ENCODE measurements at places on chromosomes 6 and 20. TPM values are rescaled to one million over a fixed set of nuclear protein-coding genes. Genes with fewer than 3 reads are reported as not detected.

DNA sequence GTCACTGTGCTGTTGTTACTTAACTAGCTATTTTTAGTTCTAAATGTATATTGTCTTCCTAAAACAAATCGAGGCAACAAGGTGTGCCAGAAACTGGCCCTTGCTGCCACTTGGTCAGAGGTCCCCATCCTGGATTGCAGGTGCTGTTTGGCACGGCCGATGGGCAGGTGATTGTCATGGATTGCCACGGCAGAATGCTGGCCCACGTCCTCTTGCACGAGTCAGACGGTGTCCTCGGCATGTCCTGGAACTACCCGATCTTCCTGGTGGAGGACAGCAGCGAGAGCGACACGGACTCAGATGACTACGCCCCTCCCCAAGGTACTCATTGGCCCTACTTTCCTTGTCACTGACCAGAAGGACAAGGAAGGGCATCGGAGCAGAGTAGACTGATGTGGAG lies 111.0 kb upstream of the TMEM181 start:
- ATAC-seq = no peak

DNA sequence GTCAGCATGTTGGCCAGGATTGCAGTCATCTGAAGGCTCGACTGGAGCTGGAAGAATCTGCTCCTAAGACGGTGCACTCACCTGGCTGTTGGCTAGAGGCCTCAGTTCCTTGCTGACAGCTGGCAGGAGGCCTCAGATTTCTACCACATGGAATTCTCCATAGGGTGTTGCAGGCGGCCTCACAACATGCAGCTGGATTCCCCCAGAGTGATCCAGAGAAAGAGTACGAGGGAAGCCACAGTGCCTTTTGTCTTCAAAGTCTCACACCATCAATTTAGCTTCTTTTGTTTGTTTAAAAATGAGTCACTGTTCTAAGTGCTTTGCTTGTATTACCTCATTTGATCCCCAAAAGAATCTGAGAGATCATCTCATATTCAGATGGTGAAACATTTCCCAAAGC lies 65.5 kb upstream of the FYN start:
- ATAC-seq = no peak

DNA sequence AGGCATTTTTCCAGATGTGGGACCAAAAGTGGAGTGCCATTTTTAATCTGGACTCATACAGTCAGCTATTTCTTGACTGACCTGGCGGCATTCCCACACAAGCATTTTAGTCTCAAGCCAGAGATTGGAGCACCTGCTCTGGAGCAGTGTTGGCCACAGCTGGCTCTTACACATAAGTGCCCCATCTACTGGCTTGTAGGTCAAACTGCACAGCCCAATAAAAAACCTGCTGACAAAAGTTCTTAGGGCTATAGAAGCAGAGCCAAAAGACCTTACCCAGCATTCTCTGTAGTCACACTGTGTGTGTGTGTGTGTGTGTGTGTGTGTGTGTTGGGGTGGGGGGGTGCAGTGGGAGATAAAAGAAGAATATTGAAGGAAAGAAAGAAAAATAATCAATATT lies 38.6 kb upstream of the SENP6 start:
- ATAC-seq = peak; percentile 56

- ATAC-seq = no peak
Observed at GRCh38 chr20:50133474-50134217, 19.9 kb downstream of the PEDS1 start.

GRCh38 chr20:49326026-49326425 lies 48.2 kb upstream of the ZNFX1 start:
- no peak for ATAC-seq

Gene CALHM4
- total RNA-seq = not detected

Gene MACROD2
- total RNA-seq = not detected

Gene RFX6
- total RNA-seq = not detected

All from activated T-helper 17 cell treated with anti-CD3 and anti-CD28 coated beads, Interleukin-2, amount 50 U/mL, for 72 hours (primary cell).